ENCODE measurements at places on chromosomes 11 and 22.
A peak's percentile ranks its signal among the peaks of the same experiment; 100 is the strongest.

DNA sequence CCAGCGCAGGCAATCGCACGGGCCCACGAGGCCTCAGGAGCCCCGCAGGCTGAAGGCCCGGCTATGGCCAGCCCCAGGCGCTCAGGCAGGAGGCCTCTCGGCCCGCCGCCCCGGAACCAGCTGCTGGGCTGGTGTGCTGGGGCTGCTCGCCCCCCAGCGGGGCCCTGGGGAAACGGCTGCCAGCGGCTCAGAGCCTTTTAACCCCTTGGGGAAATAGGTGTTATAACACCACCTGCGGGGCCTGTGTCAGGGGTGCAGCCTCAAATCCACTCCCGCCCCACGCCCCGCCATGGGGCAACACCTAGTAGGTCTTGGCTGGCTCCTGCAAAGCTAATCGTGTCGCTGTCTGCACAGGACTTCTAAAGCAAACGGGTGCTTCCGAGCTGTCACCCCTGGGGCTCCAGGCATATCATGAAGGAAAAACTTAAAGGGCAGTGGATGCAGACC lies 237.4 kb downstream of the TTC28 start:
- peak; percentile 90 for ATAC-seq

GRCh38 chr11:1163321-1163910 lies 5.7 kb downstream of the MUC5AC start:
- no peak for ATAC-seq

GRCh38 chr11:118209033-118209432 lies 15.8 kb downstream of the JAML start:
- ATAC-seq, result peak; percentile 30

DNA sequence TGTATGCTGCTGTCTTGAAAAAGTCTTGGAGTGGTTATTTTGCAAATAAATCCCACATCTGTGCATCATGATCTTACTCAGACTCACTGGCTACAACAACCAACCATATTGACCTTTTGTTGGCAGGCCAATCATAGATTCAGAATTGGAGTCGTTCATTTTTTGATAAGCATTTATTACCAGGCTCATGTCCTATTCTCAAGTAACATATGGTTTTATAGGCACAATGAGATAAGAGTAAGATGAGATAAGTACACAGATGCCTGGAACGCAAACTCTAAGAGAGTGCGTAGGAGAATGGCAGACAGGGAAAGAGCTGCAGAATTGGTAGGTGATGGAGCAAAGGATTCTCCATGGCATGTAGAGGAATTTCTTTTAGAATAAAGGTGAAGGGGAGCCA lies 71.6 kb upstream of the SLC5A12 start:
- no peak for ATAC-seq

DNA sequence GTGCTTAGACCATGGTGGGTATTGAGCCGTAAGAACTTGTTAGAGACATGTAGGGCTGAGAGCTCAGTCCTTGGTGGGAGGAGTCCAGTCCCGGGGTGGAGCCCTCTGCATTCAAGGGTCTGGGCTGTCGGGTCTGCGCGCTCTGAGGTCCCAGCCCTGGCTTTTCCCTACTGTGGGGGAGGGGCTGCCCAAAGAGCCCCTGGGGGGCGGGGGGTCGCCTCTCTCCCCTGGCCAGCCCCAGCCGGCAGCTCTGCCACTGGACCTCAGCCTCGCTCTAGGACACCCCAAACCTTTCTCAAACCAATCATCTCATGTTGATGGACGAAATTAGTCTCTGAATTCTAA lies 1006.4 kb downstream of the BRD1 start:
- no peak for ATAC-seq

DNA sequence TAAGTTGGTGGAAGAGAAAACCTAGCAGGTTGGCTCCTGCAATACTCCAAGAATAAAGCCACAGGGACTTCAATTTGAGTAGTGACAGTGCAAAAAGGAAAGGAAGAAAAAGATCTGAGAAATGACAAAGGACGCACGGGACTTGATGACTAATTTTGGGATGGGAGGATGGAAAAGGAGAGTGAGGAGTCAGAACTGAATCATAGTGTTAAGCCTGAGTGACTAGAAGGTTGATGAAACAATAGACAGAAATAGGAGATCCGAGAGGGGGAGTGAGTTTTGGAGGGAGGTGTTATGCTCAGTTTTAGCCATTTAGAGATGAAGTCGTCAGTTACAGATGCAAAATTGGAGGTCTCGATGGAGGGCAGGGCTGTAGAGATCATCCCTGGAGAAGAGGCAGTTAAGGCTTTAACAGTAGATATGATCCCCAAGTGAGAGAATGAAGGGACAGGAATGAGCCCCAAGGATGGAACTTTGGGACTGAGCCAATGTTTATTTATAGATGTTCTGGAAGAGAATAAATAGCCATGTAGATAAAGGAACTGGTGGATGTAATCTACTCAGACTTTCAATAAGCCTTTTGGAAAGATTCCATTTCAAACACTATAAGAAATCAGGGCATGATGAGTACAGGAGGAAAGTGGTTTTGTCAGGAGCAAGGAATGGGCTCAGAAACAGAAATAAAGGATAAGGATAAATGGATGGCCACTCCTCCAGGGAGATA lies 108.9 kb upstream of the NCAM1 start:
- no peak for ATAC-seq

GRCh38 chr11:2999464-2999998 lies 7.4 kb upstream of the NAP1L4 start:
- no peak for ATAC-seq
